HTR-8/SVneo (cell line): ENCODE measurements at places on chromosomes 1 and 21.

- DNase-seq = no peak
Measured at GRCh38 chr1:56911098-56911938, 54.5 kb downstream of the C8B start.

DNA sequence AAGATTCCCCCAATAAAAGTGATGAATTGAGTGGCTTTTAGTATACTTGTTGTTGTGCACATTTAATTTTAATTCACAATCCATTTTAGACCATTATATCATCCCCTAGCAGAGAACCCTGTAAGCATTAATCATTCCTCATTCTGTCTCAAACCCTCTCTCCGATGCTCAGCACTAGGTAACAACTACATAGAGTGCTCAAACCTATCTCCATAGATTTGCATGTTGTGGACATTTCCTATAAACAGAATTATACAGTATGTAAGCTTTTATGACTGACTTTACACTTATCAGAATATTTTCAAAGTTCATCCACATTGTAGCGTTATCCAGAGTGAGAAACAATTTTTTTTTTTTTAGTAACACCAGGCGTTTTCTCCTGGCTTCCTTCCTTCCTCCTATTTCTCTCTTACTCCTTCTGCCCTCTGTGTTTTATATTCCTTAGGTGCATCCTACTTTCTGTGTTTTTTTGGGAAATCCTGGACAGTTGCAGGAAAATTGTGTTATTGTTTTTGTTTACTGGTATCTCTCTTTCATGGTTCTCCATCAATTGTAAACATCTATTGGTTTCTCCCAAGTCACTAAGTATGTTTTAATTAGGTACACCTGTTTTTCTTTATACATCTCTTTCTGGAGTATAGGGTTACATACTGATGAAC, 1528.0 kb upstream of the TPTE start:
- no peak for DNase-seq

GRCh38 chr1:47547753-47548573, 110.1 kb downstream of the FOXD2 start:
- DNase-seq = no peak

GRCh38 chr1:1309251-1310108, 1.1 kb downstream of the PUSL1 start:
- DNase-seq = no peak

DNA sequence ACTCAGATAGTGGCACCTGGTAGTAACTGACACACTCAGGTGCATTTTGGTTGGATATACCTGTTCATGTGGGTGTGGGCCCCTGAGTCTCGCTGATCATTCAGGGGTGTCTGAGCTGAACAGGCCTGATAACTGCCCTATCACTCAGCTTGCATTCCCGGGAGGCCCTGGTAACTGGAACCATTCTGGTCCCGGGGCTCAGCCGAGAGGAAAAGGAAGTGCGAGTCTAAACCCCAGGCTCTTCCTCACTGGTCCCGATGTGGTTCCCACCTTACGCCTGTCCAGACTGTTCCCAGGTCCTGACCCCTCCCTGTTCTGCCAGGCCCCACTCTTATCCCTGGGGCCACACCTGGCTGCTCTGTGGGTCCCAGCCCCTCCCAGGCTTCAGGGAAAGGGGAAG, 11.7 kb upstream of the CDK18 start:
- DNase-seq = no peak

DNA sequence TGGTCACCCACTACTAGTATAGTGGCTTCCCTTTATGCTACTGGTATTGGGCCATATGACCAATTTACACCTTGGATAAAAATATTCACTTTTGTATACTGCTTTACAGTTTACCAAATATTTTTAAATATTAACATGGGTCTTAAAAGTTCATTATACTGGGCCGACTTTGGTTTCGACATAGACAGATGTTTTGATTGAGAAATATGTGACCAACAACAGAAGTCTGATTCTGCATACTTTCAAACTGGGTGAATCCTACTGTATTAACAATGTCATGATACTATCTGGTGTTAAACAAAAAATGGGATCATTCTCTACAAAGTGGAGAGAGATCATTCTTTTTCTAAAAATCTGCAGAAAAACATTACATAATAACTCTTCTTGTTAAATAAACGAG, 134.8 kb downstream of the AKT3 start:
- DNase-seq = no peak

GRCh38 chr1:223765719-223766340, 53.5 kb downstream of the CAPN2 start:
- no peak for DNase-seq

DNA sequence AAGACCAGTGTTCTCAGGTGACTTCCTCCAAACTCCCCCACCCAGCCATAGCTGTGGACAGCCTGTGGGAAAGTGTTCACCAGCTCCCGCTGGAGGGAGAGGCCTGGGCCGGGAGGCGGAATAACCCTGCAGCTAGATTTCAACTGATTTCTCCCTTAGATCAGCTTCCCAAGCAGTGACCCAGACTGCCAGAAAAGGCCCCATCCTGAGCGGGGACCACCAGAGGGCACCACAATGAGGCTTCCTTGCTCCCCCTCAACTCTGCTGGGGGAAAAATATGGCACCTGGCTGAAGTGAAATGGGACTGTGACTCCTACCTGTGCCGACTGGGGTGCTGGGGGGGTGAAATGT, 50.8 kb downstream of the RHBG start:
- DNase-seq = no peak

DNA sequence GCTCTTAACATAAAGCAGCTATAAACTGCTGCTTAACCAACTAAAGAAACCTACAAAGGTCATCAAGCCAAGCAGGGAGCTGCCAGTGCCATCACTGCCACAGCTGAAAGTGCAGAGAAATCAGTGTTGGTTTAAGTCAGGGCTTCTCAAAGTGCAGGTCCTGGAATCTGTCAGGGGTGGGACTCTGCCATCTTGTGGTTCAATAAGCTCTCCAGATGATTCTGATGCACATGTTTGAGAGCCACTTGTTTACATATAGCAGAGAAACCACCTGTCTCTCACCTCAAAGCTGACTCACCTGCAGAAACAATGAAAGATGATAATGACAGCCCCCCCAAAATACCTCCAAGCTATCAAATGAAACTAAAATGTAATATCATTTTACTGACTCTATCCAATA, 49.3 kb downstream of the SH3GLB1 start:
- no peak for DNase-seq

DNA sequence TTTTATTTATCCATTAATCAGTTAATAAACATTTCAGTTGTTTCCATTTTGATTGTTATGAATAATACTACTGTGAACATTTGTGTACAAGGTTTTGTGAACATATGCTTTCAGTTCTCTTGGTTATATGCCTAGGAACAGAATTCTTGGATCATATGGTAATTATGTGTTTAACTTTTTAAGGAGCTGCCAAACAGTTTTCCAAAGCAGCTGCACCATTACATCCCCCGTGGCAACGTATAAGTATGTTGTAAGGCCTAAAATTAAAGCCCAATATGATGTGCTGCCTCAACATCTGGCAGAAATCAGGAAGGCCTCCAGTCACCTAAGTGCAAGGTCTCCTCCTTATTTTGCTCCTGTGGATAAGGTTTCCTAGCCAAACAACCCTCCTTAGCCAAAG, 235.6 kb upstream of the CACYBP start:
- no peak for DNase-seq

GRCh38 chr21:38805328-38806152, at the start of gene ETS2:
Gene ETS2 (plus strand): TSS chr21:38805929. CDS start chr21:38810035, 4,106 bp downstream.
- peak; percentile 69 for DNase-seq

- no peak for DNase-seq
Measured at GRCh38 chr1:114178936-114179335, 25.3 kb upstream of the SYT6 start.

DNA sequence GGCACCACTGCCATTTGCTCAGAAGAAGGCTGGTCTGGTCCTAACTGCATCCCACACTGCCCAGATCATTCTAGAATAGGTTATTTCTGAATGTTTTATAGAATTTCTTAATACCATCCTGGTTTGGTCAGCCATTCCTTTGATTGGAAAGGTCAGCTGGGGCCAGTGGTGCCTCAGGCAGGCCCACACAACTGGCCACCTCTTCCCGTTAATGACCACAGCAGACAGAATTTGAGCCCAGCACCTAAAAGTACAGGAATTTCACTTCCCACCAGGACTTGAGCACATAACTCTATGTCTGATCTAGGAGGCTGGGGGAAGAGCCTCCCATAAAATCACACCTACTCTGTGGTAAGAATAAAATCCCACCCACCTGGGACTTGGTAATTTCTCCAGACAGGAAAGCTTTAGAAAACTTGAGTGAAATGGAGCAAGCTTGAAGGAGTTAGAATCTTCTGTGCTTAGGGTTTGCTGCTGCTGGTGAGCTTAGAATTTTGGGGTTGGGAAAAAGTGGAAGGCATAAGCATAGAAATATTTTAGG, 6.6 kb upstream of the PLA2G2C start:
- DNase-seq = no peak

- DNase-seq = no peak
Measured at GRCh38 chr1:176241385-176242015, 34.4 kb upstream of the COP1 start.

GRCh38 chr21:37555672-37556261, 189.2 kb downstream of the DYRK1A start:
- no peak for DNase-seq

DNA sequence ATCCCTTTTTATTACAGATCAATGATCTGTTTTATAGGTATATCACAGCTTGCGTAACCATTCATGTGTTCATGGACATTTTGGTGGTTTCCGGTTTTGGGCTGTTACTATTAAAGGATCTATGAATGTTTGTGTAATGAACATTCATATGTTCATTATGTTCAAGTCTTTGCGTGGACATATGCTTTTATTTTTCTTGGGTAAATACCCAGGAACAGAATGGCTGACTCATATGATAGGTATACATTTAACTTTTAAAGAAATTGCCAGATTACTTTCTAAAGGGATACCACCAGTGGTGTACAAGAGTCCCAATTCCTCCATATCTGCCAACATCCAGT, 73.7 kb downstream of the SPATA46 start:
- no peak for DNase-seq

GRCh38 chr21:42401154-42401553, 2.5 kb upstream of the UBASH3A start:
- DNase-seq = no peak

DNA sequence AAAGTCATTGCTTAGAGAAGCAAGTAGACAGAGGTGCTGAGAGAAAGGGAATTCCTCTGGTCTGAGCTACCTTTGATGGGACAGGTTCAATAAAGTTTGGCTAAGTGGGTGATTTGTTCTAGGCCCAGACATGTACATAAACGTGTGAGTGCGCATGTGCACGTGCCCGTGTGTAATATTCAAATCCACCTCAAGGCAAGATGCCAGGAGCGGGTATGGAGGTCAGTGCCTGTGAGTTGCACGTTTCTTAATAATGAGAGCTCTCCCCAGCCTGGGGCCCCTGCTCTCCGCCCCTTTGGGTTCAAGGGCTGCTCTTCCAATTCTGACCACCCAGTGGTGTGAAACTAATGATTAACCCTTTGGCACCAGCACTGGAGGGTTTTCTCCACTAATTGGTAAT, 53.8 kb upstream of the LMO4 start:
- DNase-seq = no peak

- no peak for DNase-seq
Measured at GRCh38 chr1:25770541-25771220, 29.3 kb upstream of the SELENON start.

GRCh38 chr1:81549588-81550127, 251.1 kb upstream of the ADGRL2 start:
- peak; percentile 23 for DNase-seq

GRCh38 chr1:69328186-69328585, 239.5 kb upstream of the LRRC7 start:
- no peak for DNase-seq

DNA sequence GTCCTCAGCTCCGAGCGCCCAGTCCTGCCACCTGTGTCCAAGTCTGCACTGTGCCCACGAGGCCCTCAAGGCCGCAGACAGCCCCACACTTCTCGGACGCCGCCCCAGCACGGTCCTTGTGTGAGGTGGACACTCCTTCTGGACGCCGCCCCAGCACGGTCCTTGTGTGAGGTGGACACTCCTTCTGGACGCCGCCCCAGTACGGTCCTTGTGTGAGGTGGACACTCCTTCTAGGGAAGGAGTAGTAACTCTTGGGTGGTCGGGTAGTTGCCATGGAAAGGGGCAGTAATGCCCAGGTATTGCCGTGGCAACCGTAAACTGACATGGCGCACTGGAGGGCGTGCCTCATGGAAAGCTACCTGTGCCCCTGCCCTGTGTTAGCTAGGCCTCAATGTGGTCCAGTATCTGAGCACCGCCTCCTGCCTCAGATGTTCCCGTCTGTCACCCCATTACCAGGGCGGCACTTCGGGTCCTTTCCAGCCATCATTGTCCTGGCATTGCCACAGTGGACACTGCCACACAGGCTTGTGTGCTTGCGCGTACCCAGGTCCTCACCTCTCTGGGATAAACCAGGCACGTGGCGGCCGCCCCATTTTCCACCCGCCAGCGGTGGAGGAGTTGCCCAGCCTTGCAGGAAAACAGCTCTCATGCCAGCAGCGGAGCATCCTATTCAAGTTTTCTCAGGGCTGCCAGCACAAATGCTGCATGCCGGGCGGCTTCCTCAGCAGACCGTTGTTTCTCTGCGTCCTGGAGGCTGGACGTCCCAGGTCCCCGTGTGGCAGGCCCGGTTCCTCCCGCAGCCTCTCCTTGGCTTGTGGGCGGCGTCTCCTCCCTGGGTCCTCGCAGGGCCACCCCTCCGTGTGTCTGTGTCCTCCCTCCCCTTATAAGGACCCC, 40.8 kb upstream of the POFUT2 start:
- DNase-seq = no peak

DNA sequence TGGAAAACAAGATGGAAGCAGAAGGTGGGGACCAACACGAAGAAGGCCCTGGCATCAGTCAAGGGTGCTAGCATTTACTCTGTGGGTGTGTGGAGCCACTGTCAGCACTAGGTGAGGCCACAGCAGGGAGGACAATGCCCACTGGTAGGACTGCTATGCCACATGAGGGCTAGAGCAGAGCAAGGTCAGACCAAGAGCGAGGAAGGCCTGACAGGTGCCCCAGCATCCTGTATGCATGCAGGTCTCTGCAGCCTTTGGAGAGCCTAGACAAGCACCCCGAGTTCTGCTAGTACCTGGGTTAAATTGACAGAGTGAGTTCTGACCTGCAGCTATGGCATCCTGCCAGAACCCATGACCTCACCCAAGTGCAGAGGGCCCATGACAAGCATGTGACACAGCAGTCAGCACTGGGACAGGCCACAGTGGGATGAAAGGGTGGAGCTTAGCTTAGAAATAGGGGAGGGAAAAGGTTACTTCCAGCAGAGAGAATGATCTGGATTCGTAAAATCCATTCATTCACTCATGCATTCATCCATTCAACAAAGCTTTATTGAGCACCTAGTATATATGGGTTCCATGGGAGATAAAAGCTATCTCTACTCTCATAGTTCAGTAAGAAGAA, 9.0 kb upstream of the CSF1 start:
- no peak for DNase-seq

GRCh38 chr1:95002164-95002539, 70.6 kb downstream of the ALG14 start:
- DNase-seq = no peak
